ENCODE measurements at places on chromosomes 7 and 10. TPM values are rescaled to one million over a fixed set of nuclear protein-coding genes. Genes with fewer than 3 reads are reported as not detected.

- no peak overlapping the region for H3K4me3 ChIP-seq
- no peak for DNase-seq
- no peaks in the 10 kb centered on the region for H3K36me3 ChIP-seq
- H3K27ac ChIP-seq: no peak overlapping the region
- H3K27me3 ChIP-seq: no peaks in the 10 kb centered on the region
- H3K4me1 ChIP-seq: no peaks in the 10 kb centered on the region
Observed at GRCh38 chr7:51031791-51032515, 249.3 kb upstream of the GRB10 start.

DNA sequence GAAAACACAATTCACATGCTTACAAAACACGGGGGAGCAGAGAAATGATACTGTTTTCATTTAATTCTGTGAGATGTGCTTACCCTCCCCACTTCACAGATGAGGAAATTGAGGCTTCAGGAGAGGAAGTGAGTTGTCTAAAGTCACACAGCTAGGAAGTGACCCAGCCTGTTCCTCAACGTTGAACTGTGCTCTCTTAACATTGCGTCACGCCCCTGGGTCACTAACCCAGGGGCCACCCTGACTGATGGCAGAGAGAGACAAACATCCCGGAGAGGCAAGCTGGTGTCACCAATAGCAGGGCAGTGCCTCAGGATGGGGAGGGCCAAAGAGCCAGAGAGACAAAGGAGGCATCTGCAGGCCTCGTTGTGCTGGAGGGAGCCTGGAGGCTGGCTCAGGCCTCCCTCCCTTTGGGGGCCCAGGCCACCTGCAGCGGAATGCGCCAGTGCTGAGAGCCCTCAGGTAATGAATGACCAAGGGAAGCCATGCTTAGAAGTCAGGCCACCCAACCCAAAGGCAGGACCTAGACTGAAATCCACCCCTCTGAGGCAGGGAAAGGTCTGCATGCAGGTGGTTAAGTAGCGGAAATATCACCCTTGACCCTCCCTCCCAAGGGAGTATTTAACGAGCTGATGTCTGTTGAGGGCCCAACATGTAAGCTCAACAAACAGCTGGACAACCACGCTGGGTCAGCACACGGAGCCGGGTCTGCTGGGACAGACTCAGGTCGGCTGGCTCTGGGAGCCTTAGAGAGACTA is 81.3 kb downstream of the C10orf105 start:
- no peaks in the 10 kb centered on the region for H3K27me3 ChIP-seq
- peak; percentile 60 for DNase-seq
- H3K4me3 ChIP-seq: no peak overlapping the region
- no peaks in the 10 kb centered on the region for H3K4me1 ChIP-seq
- H3K27ac ChIP-seq: no peak overlapping the region

Gene IGF2BP3
- total RNA-seq: not detected

DNA sequence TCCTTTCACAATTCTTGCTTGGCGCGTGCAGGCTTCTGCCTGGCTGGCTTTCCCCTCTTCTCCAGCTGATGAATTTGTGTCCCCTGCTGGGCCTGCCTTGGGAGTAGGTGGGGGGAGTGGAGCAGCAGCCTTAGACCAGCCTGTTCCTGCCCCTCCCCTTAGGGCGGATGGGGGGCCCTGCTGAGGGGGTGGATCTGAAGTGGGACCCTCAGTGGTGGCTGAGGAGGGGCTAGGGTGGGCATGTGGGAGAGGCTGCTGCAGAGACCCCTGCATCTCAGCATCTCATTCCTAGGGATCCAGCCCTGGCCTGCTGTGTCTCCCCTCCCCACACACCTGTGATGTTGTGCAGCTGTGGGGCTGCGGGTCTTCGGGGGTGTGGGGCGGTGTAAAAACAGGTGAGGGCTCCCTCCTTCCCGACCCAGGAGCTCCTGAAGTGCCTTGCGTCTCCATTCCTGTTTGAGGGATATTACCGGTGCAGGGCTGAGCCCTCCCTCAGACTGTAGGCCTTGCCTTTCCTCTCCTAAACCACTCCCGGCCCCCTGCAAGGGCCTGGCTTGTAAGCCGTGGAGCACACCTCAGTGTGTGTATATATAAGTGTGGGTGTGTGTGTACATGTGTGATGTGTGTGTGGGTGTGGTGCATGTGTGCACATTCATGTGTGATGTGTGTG is 24.7 kb downstream of the ADCYAP1R1 start:
- no peak overlapping the region for H3K27ac ChIP-seq
- H3K4me1 ChIP-seq: peaks cover 3% of the 10 kb centered on the region
- no peaks in the 10 kb centered on the region for H3K36me3 ChIP-seq
- no peak overlapping the region for H3K4me3 ChIP-seq
- no peak for DNase-seq

DNA sequence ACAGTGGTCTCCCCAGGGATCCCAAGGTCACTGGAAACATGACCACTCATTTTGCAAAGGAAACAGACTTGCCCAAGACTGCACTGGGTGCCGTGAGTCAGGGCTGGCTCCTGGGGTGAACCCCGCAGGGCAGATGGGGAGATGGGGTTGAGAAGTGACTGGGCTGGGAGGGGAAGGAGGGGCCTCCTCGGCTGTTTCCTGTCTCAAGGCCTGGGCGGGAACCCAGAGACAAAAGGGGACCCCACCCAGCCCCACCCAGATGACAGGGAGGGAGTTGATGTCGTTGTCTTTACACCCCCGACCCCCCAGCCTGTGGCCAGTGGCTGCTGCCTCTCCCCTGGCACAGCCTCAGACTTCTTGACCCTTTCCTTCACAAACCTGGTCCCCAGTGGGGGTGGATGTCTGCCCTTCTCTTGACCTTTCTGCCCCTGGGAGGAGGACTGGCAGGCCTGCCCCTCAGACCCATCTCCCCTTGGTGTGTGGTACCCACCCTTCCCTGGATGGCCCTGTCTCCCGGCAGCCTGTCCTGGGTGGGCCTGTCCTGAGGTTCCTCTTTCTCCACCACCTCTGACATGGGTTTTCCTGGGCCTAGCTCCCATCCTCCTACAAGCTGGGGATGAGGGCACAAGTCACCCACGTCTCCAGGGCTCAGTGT is 1.4 kb downstream of the MYO1G start:
- peaks cover 10% of the 10 kb centered on the region for H3K36me3 ChIP-seq
- H3K27me3 ChIP-seq: no peaks in the 10 kb centered on the region
- no peaks in the 10 kb centered on the region for H3K4me1 ChIP-seq
- H3K4me3 ChIP-seq: no peak overlapping the region
- no peak overlapping the region for H3K27ac ChIP-seq
- no peak for DNase-seq

GRCh38 chr7:6530626-6531491 is 20.4 kb downstream of the GRID2IP start:
- peak overlapping the region; percentile 6 for H3K4me3 ChIP-seq
- H3K36me3 ChIP-seq: no peaks in the 10 kb centered on the region
- H3K27ac ChIP-seq: no peak overlapping the region
- H3K4me1 ChIP-seq: peaks cover 17% of the 10 kb centered on the region
- peaks cover 9% of the 10 kb centered on the region for H3K27me3 ChIP-seq

Gene GNGT1
- total RNA-seq: not detected

DNA sequence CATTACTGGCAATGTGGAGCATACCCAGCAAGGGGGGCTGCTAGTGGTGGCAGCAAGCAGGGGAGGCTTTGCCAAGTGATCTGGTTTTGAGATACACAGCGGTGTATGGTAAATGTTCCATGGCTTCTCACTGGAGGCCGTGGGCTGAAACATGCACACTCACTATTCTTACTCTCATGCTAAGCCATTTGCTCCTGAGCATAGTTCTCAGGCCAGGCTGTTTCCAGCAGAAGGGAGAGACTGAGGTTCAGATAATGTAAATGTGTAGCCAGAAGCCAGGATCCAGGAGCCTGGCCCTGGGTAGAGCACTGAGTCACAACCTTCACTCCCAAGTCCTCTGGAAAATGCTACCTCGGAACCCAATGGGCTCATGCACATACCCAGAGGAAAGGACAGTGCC is 757.9 kb downstream of the GRID1 start:
- no peak overlapping the region for H3K4me3 ChIP-seq
- no peaks in the 10 kb centered on the region for H3K4me1 ChIP-seq
- no peaks in the 10 kb centered on the region for H3K27me3 ChIP-seq
- no peak overlapping the region for H3K27ac ChIP-seq
- no peaks in the 10 kb centered on the region for H3K36me3 ChIP-seq

DNA sequence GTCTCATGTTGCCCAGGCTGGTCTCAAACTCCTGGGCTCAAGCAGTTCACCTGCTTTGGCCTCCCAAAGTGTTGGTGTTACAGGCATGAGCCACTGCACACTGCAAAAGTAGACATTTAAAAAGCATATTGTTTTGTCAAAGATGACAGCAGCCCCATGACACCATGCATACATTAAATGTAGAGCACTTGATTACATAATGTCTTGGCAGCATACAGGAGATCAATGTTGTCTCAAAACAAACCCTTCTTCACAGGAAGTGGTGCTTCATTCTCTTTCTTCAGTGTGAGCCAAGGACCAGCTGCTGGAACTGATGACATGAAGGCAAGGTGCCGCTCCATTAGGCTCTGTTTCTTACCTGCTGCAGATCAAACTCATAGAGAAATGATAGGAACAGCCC is 218.4 kb downstream of the KLF6 start:
- no peaks in the 10 kb centered on the region for H3K4me1 ChIP-seq
- DNase-seq: no peak
- H3K27me3 ChIP-seq: no peaks in the 10 kb centered on the region
- no peaks in the 10 kb centered on the region for H3K36me3 ChIP-seq
- H3K27ac ChIP-seq: no peak overlapping the region

- DNase-seq: peak; percentile 4
- no peaks in the 10 kb centered on the region for H3K4me1 ChIP-seq
- H3K36me3 ChIP-seq: peaks cover 52% of the 10 kb centered on the region
- H3K27ac ChIP-seq: no peak overlapping the region
- no peaks in the 10 kb centered on the region for H3K27me3 ChIP-seq
- no peak overlapping the region for H3K4me3 ChIP-seq
Observed at GRCh38 chr10:95640891-95641315, 15.6 kb downstream of the ALDH18A1 start.

- H3K36me3 ChIP-seq: no peaks in the 10 kb centered on the region
- no peak for DNase-seq
- peaks cover 17% of the 10 kb centered on the region for H3K4me1 ChIP-seq
- H3K4me3 ChIP-seq: no peak overlapping the region
Observed at GRCh38 chr10:88110822-88111221, 247.4 kb downstream of the PTEN start.

Gene TRIM4
- total RNA-seq: 8.8 TPM

Gene GCC1
- 4.9 TPM for total RNA-seq

DNA sequence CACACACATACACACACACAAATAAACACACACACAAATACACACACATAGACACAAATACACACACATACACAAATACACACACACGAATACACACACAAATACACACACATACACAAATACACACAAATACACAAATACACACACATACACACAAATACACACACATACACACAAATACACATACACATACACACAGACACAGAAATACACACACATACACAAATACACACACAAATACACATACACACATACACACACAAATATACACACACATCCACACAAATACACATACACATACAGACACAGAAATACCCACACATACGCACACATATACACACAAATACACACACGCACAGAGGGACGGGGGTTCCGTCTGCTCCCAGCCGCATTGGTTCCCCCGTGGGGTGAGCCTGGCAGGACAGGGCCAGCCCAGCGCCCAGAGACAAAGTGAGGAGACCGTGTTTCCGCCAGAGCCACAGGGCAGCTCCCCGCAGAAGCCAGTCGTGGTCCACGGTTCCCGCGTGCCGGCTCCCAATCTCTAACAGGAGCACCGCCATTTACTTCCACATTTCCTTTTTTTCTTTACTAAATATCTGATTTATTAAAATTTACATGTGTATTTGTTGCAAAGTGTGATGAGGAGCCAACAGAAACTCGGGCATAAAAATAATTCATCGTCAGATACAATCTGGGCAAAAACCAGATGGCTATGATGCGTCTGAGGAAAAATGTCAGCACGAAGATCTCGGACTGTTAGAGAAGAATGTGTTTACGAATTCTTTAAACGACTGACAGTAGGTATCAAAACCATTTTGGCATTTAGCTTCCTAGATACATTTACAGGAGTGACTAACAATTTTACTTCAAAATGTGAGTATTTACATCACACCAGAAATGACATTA is 3.1 kb upstream of the KNDC1 start:
- no peaks in the 10 kb centered on the region for H3K36me3 ChIP-seq
- no peak for DNase-seq
- H3K27me3 ChIP-seq: no peaks in the 10 kb centered on the region

Gene OPN1SW
- not detected for total RNA-seq

Gene EEPD1
- total RNA-seq: 6.8 TPM

GRCh38 chr7:64882341-64883112 is 20.5 kb upstream of the ZNF273 start:
- no peaks in the 10 kb centered on the region for H3K36me3 ChIP-seq
- peak overlapping the region; percentile 56 for H3K4me3 ChIP-seq
- no peaks in the 10 kb centered on the region for H3K27me3 ChIP-seq
- H3K4me1 ChIP-seq: no peaks in the 10 kb centered on the region
- DNase-seq: peak; percentile 70
